Calu3 (cell line): ENCODE measurements at places on chromosomes 4 and X. TPM values are rescaled to one million over a fixed set of nuclear protein-coding genes. Genes with fewer than 3 reads are reported as not detected.

GRCh38 chr4:127214016-127214415 is 418.7 kb upstream of the INTU start:
- H3K27ac ChIP-seq: no peak overlapping the region
- H3K36me3 ChIP-seq: no peaks in the 10 kb centered on the region
- DNase-seq: no peak

- DNase-seq: no peak
- H3K27ac ChIP-seq: no peak overlapping the region
- H3K27me3 ChIP-seq: no peaks in the 10 kb centered on the region
- no peaks in the 10 kb centered on the region for H3K36me3 ChIP-seq
- H3K4me3 ChIP-seq: no peak overlapping the region
- no peaks in the 10 kb centered on the region for H3K4me1 ChIP-seq
These were observed 172.3 kb upstream of the TRPC5 start for GRCh38 chrX:112254896-112255295.

GRCh38 chrX:149392921-149393320 is 112.2 kb downstream of the IDS start:
- no peak overlapping the region for H3K27ac ChIP-seq
- no peaks in the 10 kb centered on the region for H3K27me3 ChIP-seq
- no peak for DNase-seq
- no peaks in the 10 kb centered on the region for H3K4me1 ChIP-seq
- no peaks in the 10 kb centered on the region for H3K36me3 ChIP-seq
- no peak overlapping the region for H3K4me3 ChIP-seq

GRCh38 chr4:115575851-115576250 is 462.4 kb upstream of the NDST4 start:
- DNase-seq: no peak
- H3K27me3 ChIP-seq: no peaks in the 10 kb centered on the region
- H3K36me3 ChIP-seq: no peaks in the 10 kb centered on the region
- no peak overlapping the region for H3K27ac ChIP-seq

DNA sequence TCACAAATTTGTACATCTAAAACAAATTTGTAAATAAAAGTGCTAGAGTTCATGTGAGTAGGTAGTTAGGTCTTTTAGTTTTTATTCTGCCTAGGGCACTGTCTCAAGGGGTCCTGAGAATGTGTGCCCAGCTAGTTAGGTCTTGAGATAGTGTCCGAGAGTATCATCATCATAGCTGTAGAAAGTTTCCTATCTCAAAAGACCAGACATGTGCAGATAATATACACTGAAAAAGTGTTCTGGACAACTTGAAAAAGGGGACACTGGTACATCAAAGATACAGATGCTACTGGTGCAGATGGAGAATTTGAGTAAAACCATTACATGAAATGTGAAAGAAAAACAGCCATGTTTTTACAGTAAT is 1.8 kb upstream of the ZCCHC4 start:
- DNase-seq: no peak
- H3K27ac ChIP-seq: no peak overlapping the region
- peaks cover 9% of the 10 kb centered on the region for H3K4me1 ChIP-seq
- H3K27me3 ChIP-seq: no peaks in the 10 kb centered on the region

- peaks cover 41% of the 10 kb centered on the region for H3K4me1 ChIP-seq
- no peak for DNase-seq
- H3K27me3 ChIP-seq: peaks cover 21% of the 10 kb centered on the region
- peak overlapping the region; percentile 59 for H3K27ac ChIP-seq
- H3K4me3 ChIP-seq: peak overlapping the region; percentile 87
- peaks cover 33% of the 10 kb centered on the region for H3K36me3 ChIP-seq
These were observed 1.5 kb downstream of the PGRMC1 start for GRCh38 chrX:119237562-119237942.

- H3K4me1 ChIP-seq: no peaks in the 10 kb centered on the region
- DNase-seq: no peak
These were observed 56.0 kb downstream of the HADH start for GRCh38 chr4:108045687-108046024.

GRCh38 chr4:26525771-26526150 is 35.5 kb upstream of the CCKAR start:
- DNase-seq: no peak
- H3K36me3 ChIP-seq: no peaks in the 10 kb centered on the region
- H3K27me3 ChIP-seq: peaks cover 23% of the 10 kb centered on the region
- no peak overlapping the region for H3K4me3 ChIP-seq

DNA sequence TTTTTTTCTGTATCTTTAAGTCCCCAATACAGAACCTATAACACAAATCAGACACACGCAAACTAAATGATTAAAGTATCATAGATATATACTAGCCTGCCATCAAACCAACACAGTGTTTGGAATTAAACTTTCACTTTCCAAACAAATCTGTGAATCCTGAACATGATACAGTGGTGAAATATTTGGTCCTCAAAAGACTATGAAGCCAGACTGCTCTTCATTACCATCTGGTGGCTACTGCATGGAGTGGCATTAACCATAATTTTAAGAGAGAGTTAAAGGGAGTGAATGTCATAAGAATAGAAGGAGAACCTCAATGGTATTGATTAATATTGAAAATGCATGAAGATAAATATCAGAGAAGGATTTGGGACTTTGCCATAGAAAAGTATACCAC is 9.2 kb upstream of the GABRA4 start:
- DNase-seq: no peak
- no peak overlapping the region for H3K4me3 ChIP-seq
- no peaks in the 10 kb centered on the region for H3K27me3 ChIP-seq
- no peak overlapping the region for H3K27ac ChIP-seq

- H3K4me3 ChIP-seq: no peak overlapping the region
- no peaks in the 10 kb centered on the region for H3K36me3 ChIP-seq
- peaks cover 6% of the 10 kb centered on the region for H3K4me1 ChIP-seq
- H3K27ac ChIP-seq: no peak overlapping the region
- H3K27me3 ChIP-seq: no peaks in the 10 kb centered on the region
These were observed 9.9 kb upstream of the ANAPC4 start for GRCh38 chr4:25367004-25367621.

- no peaks in the 10 kb centered on the region for H3K4me1 ChIP-seq
- DNase-seq: no peak
- no peak overlapping the region for H3K4me3 ChIP-seq
These were observed 139.2 kb downstream of the HDX start for GRCh38 chrX:84363051-84363450.

DNA sequence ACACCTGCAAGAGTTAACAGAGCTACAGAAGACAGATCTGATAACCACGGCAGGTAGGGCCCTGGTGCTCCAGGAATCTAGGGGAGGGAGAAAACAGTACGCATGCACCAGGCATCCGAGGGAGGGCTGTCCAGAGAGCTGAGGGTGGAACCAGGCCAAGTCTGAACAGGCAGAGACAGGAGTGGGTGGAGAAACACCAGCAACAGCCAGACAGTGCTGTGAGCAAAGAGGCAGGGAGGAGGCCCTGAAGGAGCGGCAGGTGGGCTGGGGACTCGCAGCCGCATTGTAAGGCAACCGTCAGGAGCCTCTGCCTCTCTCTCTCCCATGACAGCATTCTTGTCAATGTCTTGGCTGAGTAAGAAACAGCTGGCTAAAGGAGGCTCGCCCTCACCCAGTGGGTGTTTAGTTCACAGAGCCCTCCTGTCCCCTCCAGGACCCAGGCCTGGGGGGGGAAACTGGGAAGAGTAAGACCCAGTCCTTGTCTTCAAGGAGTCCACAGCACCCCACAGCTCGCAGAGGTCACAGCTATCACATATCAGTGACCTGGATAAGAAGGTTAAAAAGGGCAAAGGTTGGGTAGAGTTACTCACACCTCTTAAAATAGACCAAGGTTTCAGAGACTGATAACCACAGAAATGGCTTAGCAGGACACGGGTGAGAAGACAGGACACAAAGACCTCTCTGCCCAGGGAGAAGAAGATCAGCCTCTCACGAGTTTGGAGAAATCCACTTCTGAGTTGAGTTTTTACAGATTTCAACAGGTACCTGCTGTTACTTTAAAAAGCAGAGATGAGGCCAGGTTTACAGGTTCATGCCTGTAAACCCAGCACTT is 10.5 kb downstream of the ACSL1 start:
- H3K4me3 ChIP-seq: peak overlapping the region; percentile 69
- H3K27ac ChIP-seq: peak overlapping the region; percentile 79
- DNase-seq: peak; percentile 70
- H3K36me3 ChIP-seq: peaks cover 6% of the 10 kb centered on the region
- H3K27me3 ChIP-seq: no peaks in the 10 kb centered on the region

DNA sequence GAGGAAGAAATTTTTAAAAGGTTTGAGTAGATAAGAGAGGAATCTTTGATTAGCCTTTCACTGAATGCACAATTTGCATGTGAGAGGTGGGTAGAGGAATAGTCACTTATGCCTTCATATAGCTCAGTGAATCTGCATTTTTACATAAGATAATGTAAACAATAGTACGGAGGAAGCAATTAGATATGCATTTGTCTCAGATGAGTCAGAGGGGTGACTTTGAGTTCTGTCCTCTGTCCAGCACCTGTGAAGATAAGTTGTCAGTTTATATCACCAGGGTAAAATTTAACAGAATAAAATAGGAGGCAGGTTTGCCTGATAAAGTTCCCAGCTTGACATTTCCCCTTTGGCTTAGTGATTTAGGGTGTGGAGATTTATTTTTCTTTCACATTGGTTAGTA is 841.9 kb downstream of the PCDH18 start:
- no peak overlapping the region for H3K27ac ChIP-seq
- H3K27me3 ChIP-seq: no peaks in the 10 kb centered on the region
- peaks cover 16% of the 10 kb centered on the region for H3K4me1 ChIP-seq
- no peak overlapping the region for H3K4me3 ChIP-seq
- H3K36me3 ChIP-seq: no peaks in the 10 kb centered on the region

- no peaks in the 10 kb centered on the region for H3K4me1 ChIP-seq
- H3K4me3 ChIP-seq: peak overlapping the region; percentile 73
- H3K27me3 ChIP-seq: no peaks in the 10 kb centered on the region
- H3K36me3 ChIP-seq: peaks cover 45% of the 10 kb centered on the region
These were observed 658 bp downstream of the KDM6A start for GRCh38 chrX:44873415-44874276.

- H3K4me3 ChIP-seq: no peak overlapping the region
- H3K27me3 ChIP-seq: no peaks in the 10 kb centered on the region
- H3K27ac ChIP-seq: no peak overlapping the region
- no peak for DNase-seq
- H3K4me1 ChIP-seq: no peaks in the 10 kb centered on the region
- peaks cover 4% of the 10 kb centered on the region for H3K36me3 ChIP-seq
These were observed 9.9 kb downstream of the PRMT9 start for GRCh38 chr4:147674073-147674472.

GRCh38 chr4:20773144-20773997 is 73.1 kb downstream of the PACRGL start:
- H3K4me1 ChIP-seq: no peaks in the 10 kb centered on the region
- DNase-seq: peak; percentile 59
- no peak overlapping the region for H3K27ac ChIP-seq
- H3K27me3 ChIP-seq: no peaks in the 10 kb centered on the region
- no peak overlapping the region for H3K4me3 ChIP-seq
- H3K36me3 ChIP-seq: no peaks in the 10 kb centered on the region

- no peak for DNase-seq
- H3K36me3 ChIP-seq: no peaks in the 10 kb centered on the region
- H3K27me3 ChIP-seq: no peaks in the 10 kb centered on the region
- no peak overlapping the region for H3K4me3 ChIP-seq
- no peak overlapping the region for H3K27ac ChIP-seq
- peaks cover 36% of the 10 kb centered on the region for H3K4me1 ChIP-seq
These were observed 101.4 kb downstream of the PAPSS1 start for GRCh38 chr4:107618656-107619055.

DNA sequence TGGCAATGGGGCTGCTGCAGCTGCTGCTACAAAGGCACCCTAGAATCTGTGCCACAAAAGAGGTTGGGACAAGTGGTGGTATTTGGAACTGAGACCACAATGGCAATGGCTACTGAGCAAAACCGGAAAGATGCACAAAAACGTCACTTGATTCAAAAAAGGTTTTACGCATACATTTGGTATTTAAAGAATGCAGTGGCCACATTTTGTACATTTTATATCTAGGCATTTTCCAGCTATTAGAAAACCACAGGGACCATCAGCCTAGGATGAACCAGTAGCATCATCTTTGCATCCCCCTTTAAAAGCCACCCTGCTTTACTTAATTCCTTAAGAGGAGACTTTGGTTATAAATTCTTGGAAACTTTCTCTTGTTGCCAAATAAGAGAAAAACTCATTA is 104.8 kb upstream of the CXCL13 start:
- H3K27me3 ChIP-seq: no peaks in the 10 kb centered on the region
- no peak overlapping the region for H3K4me3 ChIP-seq
- no peaks in the 10 kb centered on the region for H3K36me3 ChIP-seq

- peak; percentile 52 for DNase-seq
- peaks cover 60% of the 10 kb centered on the region for H3K4me1 ChIP-seq
- no peaks in the 10 kb centered on the region for H3K27me3 ChIP-seq
- peaks cover 6% of the 10 kb centered on the region for H3K36me3 ChIP-seq
- peak overlapping the region; percentile 95 for H3K27ac ChIP-seq
These were observed 60.5 kb upstream of the TRIM2 start for GRCh38 chr4:153143527-153144348.

DNA sequence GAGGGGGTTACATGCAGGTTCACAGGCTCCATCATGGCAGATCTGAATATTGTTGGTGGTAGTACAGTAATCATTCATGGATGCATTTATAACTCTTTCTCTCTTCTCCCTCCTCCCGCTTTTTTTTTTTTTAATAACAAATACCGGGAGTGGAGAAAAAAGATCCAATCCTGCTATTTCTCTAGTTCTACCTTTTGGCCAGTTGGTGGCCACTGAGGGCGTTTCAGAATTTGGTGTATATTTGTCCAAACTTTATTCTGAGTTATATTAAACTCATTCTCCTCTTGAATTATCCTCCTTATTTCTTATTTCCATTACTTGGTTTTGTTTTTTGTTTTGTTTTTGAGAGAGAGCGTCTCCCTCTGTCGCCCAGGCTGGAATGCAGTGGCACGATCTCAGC is 74.8 kb downstream of the HMGB2 start:
- H3K27ac ChIP-seq: no peak overlapping the region
- H3K27me3 ChIP-seq: no peaks in the 10 kb centered on the region

GRCh38 chr4:150297861-150298474 is 219.7 kb downstream of the DCLK2 start:
- H3K27ac ChIP-seq: no peak overlapping the region
- H3K36me3 ChIP-seq: peaks cover 5% of the 10 kb centered on the region
- H3K4me3 ChIP-seq: no peak overlapping the region
- no peaks in the 10 kb centered on the region for H3K4me1 ChIP-seq
- peak; percentile 28 for DNase-seq

DNA sequence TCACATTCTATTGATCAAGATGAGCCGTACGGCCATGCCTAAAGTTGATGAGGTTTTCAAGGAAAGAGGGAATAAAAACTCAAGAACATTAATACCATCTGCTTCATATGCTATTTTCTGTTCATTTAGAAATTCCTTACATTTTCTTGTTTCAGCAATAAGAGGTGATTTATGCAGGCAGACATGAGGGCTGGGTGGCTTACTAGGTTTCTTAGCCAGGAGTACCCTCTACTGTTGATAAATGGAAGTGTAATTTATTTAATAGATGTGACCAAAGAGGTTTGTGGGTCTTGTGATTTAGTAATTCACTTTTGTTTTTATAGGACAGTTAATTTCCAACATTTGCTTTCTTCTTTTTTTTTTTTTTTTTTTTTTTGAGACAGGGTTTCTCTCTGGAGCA is 6.4 kb upstream of the SMIM9 start:
- H3K4me3 ChIP-seq: no peak overlapping the region
- DNase-seq: peak; percentile 3
- no peak overlapping the region for H3K27ac ChIP-seq
- H3K36me3 ChIP-seq: no peaks in the 10 kb centered on the region
- H3K4me1 ChIP-seq: no peaks in the 10 kb centered on the region

Gene NHSL2
- total RNA-seq: 0.09 and 0.27 TPM in 2 replicates

Gene BCORL1
- 6.7 and 10.1 TPM in 2 replicates for total RNA-seq

Gene DCHS2
- total RNA-seq: 0.07 TPM in 2 replicates

Gene AMOT
- 10.3 and 16.2 TPM in 2 replicates for total RNA-seq

Gene ZFP92
- 0.19 and 0.22 TPM in 2 replicates for total RNA-seq

Gene NR0B1
- total RNA-seq: not detected in 2 replicates

Gene CCKAR
- not detected in 2 replicates for total RNA-seq

Gene N4BP2
- 5.0 and 5.3 TPM in 2 replicates for total RNA-seq

Gene ERAS
- total RNA-seq: 0.47 and 0.49 TPM in 2 replicates

Gene TMEM271
- total RNA-seq: not detected in 2 replicates
